Stimulated activated CD8-positive, alpha-beta memory T cell treated with anti-CD3 and anti-CD28 coated beads, Interleukin-12 subunit alpha, Interleukin-12 subunit beta, amount 100 ng/mL, for 1 hour (primary cell): ENCODE measurements at places on chromosomes 13 and 19.
A peak's percentile ranks its signal among the peaks of the same experiment; 100 is the strongest.

DNA sequence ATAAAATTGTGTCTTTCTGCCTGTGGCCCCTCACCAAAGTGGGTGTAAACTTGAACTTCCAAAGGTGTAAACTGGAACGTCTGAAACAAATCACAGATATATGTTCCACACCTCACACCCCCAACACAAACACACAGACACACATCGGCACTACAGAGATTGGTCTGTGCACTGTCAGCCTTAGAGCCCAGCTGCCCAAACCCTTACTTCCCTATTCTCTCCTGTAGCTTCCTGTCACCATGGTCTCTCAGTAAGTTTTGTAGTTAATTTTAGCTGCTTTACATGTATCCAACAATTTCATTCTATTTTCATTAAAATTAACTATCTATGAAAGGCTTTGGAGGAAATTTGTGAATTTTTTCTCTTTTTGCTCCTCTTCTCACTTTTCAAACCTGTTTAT, 5.4 kb downstream of the TM9SF2 start:
- DNase-seq = no peak

GRCh38 chr19:54616821-54617560, 13.3 kb upstream of the LILRB1 start:
- DNase-seq = no peak

- DNase-seq = no peak
Measured at GRCh38 chr13:44715287-44716230, 139.4 kb upstream of the TSC22D1 start.

DNA sequence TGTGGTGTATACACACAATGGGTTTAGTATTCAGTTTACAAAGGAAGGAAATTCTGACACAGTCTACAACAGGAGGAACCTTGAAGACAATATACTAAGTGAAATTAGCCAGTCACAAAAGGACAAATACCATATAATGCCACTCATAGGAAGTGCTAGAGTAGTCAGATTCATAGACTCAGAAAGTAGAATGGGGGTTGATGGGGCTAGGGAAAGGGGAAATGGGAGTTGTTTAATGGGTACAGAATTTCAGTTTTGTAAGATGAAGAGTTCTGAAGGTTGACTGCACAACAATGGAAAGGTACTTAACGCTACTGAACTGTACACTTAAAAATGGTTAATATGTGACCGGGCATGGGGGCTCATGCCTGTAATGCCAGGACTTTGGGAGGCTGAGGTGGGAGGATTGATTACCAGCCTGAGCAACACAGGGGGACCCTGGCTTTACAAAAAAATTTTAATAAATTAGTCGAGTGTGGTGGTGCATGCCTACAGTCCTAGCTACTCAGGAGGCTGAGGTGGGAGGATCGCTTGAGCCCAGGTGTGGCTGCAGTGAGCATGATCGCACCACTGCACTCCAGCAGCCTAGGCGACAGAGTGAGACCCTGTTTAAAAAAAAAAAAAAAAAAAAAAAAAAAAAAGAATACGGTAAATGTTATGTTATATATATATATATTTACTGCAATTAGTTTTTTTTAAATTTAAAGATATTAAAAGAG, 45.0 kb downstream of the SLC15A1 start:
- DNase-seq = no peak

DNA sequence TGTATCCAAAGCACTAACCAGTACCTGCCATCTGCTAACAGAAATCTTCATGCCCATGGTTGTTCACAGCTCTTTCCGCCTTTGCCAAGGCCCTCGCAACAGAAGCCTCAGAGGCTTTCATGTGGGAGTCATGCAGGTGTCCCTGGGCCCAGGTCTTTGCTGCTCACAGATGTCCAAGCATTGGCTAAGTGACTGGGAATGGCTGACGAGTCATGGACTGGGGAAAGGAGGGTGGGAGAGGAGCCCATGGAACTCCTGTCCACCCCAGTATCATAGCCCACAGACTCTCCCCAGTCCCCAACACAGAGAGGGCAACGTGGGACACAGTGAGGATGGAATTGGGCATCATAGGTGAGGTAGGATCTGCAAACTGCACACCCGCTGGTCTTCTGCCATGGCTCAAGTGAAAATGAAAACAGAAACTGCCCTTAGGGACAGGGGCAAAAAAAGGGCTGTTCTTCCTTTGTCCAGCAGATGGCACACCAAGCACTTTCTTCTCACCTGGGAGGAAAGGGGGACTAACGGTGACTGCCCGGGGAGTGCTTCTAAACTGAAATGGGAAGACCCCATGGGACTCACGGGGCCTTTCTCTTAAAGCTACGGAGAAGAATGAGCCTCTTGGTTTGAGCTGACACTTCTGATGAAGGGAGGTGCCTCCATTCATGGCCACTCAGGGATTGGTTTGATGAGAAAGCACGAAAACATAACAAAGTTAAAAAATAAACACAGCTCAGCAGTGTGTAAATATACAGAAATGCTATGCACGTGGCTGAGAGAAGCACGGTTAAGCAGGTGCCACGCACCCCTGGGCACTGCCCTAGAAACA, 11.1 kb upstream of the DHRS12 start:
- peak; percentile 53 for DNase-seq

DNA sequence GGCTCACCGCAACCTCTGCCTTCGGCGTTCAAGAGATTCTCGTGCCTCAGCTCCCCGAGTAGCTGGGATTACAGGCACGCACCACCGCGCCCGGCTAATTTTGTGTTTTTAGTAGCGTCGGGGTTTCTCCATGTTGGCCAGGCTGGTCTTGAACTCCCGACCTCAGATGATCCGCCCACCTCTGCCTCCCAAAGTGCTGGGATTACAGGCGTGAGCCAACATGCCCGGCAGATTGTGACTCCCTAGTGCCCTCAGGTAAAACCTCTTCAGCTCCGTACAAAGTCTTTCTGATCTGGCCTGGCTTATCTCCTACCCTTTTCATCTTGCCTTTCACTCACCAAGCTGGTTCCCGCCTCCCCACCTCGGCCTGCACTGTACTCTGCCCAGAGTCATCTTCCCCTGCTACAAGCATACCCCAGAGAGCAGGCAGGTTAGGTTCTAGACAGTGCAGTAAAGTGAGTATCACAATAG, 15.0 kb downstream of the BICRA start:
- no peak for DNase-seq

DNA sequence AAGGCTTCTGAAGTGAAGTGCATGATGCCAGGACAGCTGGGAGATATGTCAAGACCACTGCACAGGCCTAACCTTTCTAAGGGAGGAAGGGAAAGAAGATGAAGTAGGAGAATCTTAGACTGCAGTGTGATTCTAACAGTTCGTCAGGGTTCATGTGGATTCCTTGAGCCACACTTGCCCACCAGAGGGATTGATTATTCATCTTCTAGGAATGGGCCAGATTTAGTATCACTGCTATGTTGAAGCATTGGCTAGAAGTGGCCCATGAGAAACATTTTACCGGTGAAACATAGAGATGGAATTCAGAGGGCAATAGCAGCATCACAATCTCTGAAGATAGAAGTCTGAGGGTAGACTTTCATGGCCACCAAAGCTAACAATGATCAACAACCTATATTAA, 550.8 kb upstream of the SLITRK1 start:
- no peak for DNase-seq

- DNase-seq = no peak
Measured at GRCh38 chr13:27965343-27965739, 3.8 kb downstream of the CDX2 start.

GRCh38 chr19:21094347-21095025, 12.5 kb downstream of the ZNF714 start:
- no peak for DNase-seq

DNA sequence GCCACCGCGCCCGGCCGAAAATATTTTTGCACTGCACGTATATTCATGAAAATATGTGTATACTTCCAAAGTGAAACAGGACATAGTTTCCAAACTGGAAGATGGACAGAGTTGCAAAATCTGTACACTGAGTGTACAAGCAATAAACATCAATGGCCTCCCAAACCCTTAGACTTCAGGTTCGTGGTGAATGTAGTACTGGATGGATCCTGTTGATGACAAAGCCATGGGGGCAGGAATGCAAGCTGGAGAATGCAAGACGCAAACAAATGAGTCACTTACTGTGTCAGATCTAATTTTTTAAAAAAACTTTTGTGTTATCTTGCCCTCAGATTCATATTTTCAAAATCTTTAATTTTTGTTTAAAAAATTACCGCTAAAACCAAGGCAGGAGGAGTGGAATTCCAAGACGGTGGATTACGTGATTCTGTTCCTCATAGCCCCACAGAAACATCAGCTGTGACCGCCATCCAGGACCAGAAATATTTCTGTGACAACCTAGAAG, 12.7 kb upstream of the LILRA2 start:
- no peak for DNase-seq

- no peak for DNase-seq
Measured at GRCh38 chr13:111161601-111162600, 46.8 kb downstream of the ARHGEF7 start.

GRCh38 chr13:41178040-41178439, 16.3 kb downstream of the KBTBD7 start:
- no peak for DNase-seq

- no peak for DNase-seq
Measured at GRCh38 chr19:46546194-46546896, 50.7 kb upstream of the PNMA8B start.

DNA sequence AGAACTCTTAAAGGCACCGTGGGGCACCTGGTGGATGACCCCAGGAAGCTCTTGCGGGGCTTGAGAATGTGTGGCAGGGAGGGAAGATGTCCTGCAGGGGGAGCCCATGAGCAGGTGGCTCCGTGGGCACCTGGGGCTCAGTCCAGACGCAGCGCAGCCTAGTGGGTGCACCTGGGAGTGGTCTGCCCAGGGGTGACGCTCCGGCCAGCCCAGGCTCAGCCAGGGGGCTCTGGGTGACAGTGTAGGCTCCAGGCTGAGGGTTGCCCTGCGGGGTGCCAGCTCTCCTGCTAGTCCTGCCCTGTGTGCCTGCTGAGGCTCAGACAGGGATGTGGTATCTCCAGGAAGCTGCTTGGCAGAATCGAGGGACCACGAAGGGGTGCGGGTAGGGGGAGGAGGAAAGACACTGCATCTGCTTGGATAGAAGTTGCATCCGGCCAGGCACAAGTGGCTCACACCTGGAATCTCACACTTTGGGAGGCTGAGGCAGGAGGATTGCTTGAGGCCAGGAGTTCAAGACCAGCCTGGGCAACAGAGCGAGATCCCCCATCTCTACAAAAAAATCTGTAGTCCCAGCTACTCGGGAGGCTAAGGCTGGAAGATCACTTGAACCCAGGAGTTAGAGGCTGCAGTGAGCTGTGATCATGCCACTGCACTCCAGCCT, 15.0 kb upstream of the PGLS start:
- DNase-seq = peak; percentile 69

GRCh38 chr13:40063703-40064102, 408.2 kb downstream of the COG6 start:
- DNase-seq = no peak
